Stimulated activated CD4-positive, alpha-beta T cell treated with anti-CD3 and anti-CD28 coated beads, TNF-alpha, amount 100 ng/mL, for 24 hours (primary cell): ENCODE measurements at places on chromosomes 7 and 10.
A peak's percentile ranks its signal among the peaks of the same experiment; 100 is the strongest.

GRCh38 chr10:131846240-131847101 is 54.3 kb upstream of the PPP2R2D start:
- no peak for DNase-seq

- no peak for DNase-seq
Measured at GRCh38 chr7:95304990-95305389, 19.3 kb downstream of the PON1 start.

- peak; percentile 39 for DNase-seq
Measured at GRCh38 chr7:44072364-44073231, 7.2 kb upstream of the PGAM2 start.

DNA sequence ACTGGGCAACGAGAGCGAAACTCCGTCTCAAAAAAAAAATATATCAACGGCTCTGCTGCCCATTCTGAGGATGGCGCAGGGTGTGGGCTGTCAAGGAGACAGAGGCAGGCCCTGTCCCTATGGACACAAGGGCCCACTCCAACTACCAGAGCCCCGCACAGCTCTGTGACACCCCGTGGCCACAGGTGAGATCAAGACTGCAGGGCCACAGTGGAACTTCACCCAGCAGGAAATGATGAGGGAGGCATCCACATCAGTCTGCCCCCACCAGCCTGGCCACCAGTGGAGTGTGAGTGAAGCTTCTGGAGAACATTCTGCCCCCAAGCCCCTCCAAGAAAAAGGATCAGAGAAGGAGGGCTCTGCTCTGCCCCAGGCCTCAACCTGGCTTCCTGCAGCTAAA is 136.7 kb downstream of the DLG5 start:
- DNase-seq: no peak

DNA sequence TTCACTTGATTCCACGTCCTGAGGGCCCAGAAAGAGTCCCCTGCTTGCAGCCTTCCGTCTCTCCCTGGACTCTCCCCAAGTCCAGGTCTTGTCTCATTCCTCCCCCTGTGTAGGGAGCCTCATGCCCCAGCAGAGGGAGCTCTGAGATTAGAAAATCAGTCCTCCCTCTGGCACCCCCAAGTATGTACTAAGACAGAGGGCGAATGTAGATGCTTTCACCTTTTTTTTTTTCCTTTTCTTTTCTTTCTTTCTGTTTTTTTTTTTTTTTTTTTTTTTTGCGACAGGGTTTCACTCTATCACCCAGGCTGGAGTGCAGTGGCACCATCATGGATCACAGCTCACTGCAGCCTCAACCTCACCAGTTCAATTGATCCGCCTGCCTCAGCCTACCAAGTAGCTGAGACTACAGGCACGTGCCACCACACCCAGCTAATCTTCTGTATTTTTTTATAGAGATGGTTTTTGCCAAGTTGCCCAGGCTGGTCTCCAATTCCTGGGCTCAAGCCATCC is 10.3 kb downstream of the SFXN3 start:
- DNase-seq: peak; percentile 66

- DNase-seq: no peak
Measured at GRCh38 chr10:32327364-32327691, 19.6 kb downstream of the EPC1 start.

GRCh38 chr10:72744566-72744965 is 52.6 kb downstream of the MCU start:
- DNase-seq: no peak
